Activated CD4-positive, alpha-beta memory T cell treated with anti-CD3 and anti-CD28 coated beads, Interleukin-2, amount 10 ng/mL, durations not matched to agents 7 days and 5 days (primary cell): ENCODE measurements at places on chromosomes 3 and 15.

- DNase-seq, result no peak
These were observed 153.7 kb upstream of the GAP43 start for GRCh38 chr3:115469649-115470048.

DNA sequence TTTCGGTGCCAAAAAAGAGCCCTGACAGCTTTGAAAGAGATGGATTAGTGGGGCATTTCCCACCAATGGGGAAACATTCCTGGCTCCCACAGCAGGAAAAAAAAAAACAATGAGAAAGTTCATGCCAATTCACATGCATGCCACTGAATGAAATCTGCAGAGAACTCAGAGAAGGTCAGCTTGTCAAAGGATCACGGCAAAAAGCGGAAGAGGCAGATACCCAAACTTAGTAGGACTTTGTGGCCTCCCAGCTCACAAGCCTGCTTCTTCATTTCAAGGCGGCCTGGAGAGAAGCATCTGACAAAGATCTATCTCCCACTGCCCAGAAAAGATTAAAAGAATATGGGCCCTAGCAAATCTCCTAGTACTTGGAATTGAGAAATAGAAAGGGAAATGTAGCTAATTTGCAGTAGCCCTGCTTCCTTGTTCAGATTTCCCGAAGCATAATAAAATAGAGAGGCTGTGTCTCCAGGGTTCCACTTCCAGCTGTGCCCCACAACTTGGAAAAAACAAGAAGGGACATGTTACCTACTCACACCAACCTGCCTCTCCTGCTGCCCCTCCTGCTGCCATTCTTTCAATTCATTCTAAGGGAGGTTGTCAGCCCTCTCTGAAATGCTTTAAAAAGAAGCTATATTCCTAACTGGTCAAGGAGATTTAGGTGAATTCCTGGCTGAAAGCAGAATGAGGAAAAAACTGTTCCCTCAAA, 170.4 kb downstream of the FHIT start:
- DNase-seq, result no peak

GRCh38 chr15:54388746-54389145, 410.5 kb downstream of the UNC13C start:
- no peak for DNase-seq

GRCh38 chr3:38561746-38562466, 65.8 kb downstream of the EXOG start:
- DNase-seq, result no peak

DNA sequence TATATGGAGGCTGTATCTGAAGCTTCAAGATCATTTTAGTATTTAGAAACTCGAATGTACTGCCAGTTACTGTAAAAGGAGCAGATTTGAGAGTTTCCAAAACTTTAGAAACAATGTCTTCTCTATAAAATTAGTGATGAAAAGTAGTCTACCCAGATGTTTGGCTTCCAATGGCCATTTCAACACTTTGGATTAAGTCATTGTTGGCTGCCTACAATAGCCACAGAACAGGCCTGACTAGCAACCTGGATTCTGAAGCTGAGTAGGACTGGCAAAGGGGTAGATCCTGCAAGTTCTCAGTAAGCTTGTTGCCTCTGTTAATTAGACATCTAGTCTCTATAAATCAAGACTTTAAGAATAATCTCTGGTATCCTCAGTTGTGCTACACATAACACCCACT, 239.0 kb upstream of the KCNMB2 start:
- DNase-seq, result no peak

- no peak for DNase-seq
These were observed 658.0 kb upstream of the KCNMB2 start for GRCh38 chr3:177878192-177878591.

DNA sequence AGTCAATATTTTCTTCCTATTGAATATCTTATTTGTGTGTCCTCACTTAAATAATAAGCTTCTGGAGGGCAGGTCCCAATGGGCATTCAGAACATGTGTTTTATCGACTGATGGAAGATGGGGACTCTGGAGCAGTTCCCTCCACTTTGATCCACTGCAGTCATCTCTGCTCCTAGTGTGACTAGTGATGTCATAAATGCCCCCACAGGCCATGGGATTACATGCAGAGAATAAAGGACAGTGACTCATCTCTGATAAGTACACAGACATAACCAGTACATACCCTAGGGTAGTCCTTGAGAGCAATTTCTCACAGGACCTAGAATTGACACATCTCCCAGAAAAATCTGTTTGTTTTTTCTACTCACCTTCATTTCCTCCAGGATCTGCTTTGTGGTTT, 49.4 kb upstream of the FMN1 start:
- no peak for DNase-seq

- DNase-seq, result no peak
These were observed 681.4 kb downstream of the MCTP2 start for GRCh38 chr15:94912760-94913159.

DNA sequence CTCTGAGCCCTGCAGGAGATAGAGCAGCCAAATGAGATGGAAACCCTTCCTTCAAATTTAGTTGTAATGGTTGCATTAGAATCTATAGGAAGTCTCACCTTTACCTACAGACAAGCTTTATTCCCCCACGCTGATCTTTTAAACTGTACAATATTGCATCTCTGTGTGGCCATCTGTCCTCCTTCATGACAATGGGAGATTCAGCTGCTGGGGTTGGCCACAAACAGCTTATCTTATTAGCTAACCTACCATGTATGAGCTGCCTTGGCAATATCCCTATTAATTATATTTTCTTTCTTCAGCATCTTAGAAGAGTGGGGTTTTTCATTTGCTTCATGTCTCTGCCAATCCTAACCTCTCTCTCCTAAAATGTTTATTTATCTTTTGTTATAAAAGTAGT, 238.7 kb upstream of the NR2E3 start:
- no peak for DNase-seq

- no peak for DNase-seq
These were observed 875.4 kb downstream of the ROBO2 start for GRCh38 chr3:77915336-77915735.

DNA sequence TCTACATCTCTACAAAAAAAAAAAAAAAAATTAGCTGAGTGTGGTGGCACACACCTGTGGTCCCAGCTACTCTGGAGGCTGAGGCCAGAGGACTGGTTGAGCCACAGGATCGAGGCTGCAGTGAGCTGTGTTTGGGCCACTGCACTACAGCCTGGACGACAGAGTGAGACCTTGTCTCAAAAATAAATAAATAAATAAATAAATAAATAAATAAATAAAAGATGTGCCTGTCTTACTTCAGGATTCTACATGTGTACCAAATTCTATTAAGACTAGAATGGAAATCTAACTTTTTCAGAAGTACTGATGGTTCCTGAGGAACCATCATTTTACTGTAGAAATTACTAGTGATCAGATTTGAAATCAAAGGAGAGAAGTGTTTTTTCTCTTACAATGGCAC, 51.9 kb downstream of the TTBK2 start:
- DNase-seq, result no peak
